NCI-H446 (cell line): ENCODE measurements at places on chromosomes 7 and 10.
A peak's percentile ranks its signal among the peaks of the same experiment; 100 is the strongest.

- DNase-seq: no peak
Measured at GRCh38 chr10:129397198-129397974, 69.7 kb upstream of the MGMT start.

GRCh38 chr7:139798221-139798620 lies 20.4 kb upstream of the HIPK2 start:
- no peak for DNase-seq

GRCh38 chr10:33653584-33654367 lies 319.3 kb upstream of the NRP1 start:
- DNase-seq: no peak

DNA sequence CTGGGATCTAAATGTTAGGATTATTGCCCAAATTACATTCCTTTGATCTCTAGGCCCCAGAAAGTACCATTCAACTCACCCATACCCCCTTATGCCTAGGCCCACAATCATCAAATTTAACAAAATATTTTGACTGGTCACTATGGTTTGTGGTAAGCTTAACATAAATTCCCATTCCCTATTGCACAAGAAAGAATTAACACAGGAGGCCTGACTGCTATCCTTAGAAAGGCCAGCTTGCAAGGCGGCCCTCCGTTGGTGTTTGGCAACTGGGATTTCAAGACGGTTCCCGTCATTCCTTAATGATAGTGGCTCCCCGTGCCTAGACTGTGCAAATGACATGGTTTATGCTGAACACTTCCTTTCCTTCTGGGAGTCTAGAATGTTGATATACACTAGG lies 29.6 kb downstream of the ARHGAP21 start:
- no peak for DNase-seq

- DNase-seq: no peak
Measured at GRCh38 chr7:150379441-150380379, 580 bp downstream of the ZNF775 start.

GRCh38 chr10:34222359-34222758 lies 592.7 kb downstream of the PARD3 start:
- no peak for DNase-seq

DNA sequence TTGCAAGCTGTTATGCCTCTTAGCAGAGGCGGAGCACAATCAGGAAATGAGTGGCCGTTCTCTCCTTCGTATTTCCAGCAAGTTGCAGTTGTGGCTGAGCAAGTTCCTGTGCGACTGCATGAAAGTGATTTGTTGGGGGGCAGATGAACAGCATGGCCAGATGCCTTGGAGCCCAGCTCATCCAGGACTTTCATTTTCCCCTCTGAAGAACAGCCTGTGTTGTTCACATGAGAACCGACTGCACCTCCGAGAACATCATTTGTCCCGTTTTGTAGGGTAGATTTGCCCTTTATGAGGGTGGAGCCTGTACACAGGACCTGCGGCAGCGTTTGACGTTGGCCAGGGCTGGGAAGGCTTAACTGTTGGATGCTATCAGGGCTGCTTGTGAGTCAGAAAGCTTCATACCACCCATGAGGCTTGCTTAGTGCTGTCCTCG lies 4.4 kb downstream of the BAG3 start:
- DNase-seq: no peak

DNA sequence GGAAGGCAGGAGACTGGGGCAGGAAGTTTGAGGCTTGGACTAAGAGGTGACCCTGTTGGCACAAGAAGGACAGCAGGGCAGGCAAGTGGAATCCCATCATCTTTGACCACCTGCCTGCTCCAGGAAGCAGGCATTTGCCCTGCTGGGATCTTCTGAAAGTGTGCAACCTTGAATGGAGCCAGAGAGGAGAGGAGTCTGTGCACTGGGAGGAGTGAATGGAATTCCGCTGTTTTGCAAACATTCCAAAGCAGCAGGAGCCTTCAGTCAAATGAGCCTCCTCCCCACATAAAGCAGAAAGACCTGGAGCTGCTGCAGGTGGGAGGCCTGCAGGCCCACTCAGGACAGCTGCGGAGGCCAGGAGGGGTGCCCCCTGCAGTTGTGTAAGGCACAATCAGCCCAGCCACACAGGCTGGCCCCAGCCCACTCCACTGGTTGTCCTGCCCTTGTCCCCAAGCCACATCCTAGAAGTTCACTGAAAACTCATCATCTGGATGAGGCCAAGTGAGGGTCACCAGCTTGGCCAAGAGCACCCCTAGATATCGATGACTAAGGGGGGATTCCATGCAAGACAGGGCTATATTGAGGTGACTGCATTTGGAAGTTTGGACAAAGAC lies 249.5 kb downstream of the RPS24 start:
- no peak for DNase-seq

DNA sequence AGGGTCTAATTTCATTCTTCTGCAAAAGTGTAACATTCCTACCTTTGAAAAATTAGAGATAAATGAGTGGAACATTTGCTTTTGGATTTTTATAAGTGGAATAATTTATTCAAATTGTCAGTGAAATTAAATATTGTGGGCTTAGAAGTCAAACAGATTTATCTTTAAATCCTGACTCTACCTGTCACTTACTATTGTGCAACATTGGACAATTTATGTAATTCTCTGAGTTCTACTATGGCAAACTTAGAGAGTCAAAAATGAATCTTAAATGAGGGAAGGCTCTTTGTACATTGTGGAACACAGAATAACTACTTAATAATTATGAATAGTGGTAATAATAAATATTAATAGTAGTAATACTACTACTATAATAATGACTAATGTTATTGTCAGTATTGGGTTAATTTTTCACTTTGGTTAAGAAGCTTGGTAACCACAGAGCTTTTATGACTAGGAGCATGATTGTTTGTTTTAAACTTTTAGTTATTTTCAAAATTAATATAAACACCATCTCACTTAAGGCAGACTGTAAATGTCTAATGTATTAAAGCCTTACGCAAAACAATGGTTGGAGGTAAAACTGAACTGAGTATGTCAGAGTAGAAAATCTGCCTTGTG lies 70.0 kb downstream of the PRKG1 start:
- no peak for DNase-seq

DNA sequence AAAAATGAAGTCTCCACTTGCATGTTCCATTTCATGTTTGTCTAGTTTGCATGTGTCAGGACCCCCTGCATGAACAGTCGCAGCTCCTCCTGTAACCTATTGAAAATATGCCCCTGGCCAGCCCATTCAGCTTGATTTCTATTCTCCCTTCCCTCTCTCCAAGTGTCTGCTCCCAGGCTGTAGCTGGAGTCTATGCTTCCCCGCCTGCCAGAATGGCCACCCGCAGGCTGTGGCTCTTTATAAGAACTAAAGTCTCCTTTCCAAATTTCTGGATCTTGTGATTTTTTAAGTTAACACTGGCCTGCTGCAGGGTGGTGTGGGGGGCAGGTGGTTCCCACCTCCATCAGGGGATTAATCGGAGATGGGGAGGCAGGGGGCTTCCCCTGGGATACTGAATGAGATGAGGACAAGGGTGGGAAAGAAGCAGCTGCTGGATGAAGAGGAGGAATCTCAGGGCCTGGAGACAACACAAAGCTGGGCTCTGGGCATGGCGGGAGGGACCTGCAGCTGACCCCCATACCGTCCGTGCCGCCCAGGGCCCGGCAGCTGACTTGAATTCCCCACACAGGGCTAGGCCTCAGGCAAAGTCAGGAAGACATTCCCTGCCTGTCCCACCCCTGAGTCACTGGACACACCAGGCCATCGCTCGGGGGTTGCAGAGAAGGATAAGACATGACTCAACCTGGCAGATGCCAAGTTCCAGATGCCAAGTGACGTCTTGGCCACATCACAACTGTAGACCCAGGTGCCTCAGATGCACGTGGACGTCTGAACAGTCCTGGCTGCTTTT lies 399.5 kb upstream of the FOXK1 start:
- no peak for DNase-seq

DNA sequence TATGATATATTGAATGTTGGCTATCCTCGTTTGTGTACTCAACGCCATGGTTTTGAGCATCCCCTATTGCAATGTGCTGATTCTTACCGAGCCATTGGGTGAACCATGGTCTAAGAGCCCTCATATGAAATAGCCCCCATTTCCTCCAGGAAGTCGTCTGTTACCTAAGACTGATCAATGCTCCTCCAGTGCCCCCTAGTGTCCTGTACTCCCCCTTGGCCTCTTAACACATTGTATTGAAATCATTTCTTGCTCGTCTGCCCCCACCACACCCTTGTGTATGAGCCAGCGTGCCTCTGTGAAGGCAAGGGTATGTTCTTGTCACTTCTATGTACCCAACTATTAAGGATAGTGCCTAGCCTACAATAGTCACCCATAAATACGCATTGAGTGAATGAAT lies 11.2 kb upstream of the SLC35B4 start:
- DNase-seq: peak; percentile 25

GRCh38 chr10:16521311-16522016 lies at the start of gene C1QL3:
Gene C1QL3 (minus strand): TSS chr10:16521879. CDS start chr10:16521065, 814 bp downstream.
- DNase-seq: no peak

- peak; percentile 27 for DNase-seq
Measured at GRCh38 chr7:7720750-7721621, 2.6 kb upstream of the RPA3 start.

- no peak for DNase-seq
Measured at GRCh38 chr7:46385662-46386309, 464.7 kb upstream of the IGFBP3 start.

GRCh38 chr10:32256613-32257437 lies 90.1 kb downstream of the EPC1 start:
- DNase-seq: peak; percentile 75
